ENCODE measurements at places on chromosomes 11 and 22. TPM values are rescaled to one million over a fixed set of nuclear protein-coding genes. Genes with fewer than 3 reads are reported as not detected.

- no peaks in the 10 kb centered on the region for H3K36me3 ChIP-seq
- no peaks in the 10 kb centered on the region for H3K4me1 ChIP-seq
- no peak overlapping the region for H3K27ac ChIP-seq
- no peak overlapping the region for H3K4me3 ChIP-seq
Measured at GRCh38 chr11:96123301-96123700, 199.4 kb upstream of the MTMR2 start.

- no peak overlapping the region for H3K4me3 ChIP-seq
- H3K4me1 ChIP-seq, result no peaks in the 10 kb centered on the region
- no peaks in the 10 kb centered on the region for H3K27me3 ChIP-seq
- H3K36me3 ChIP-seq, result no peaks in the 10 kb centered on the region
- H3K27ac ChIP-seq, result no peak overlapping the region
- no peak for DNase-seq
Measured at GRCh38 chr11:46253258-46254132, 24.0 kb upstream of the CREB3L1 start.

- DNase-seq, result no peak
- H3K27ac ChIP-seq, result no peak overlapping the region
- peaks cover 5% of the 10 kb centered on the region for H3K4me1 ChIP-seq
- no peak overlapping the region for H3K4me3 ChIP-seq
- no peaks in the 10 kb centered on the region for H3K36me3 ChIP-seq
Measured at GRCh38 chr11:13966013-13966412, 3.5 kb downstream of the SPON1 start.

DNA sequence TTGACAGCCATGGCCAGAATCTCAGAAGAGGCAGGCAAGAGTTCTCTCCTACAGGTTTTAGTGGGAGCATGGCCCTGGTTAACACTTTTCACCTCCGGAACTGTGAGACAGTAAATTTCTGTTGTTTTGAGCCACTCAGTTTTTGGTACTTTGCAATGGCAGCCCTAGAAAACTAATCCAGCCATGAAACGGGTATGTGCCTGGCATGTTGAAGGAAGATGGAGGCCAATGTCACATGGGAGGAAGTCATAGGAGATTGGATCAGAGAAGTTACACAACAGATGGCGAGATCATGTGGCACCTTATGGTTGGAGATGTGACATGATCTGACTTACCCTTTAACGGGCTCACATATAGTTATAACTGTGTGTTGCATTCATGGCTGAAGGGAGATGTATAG, 63.2 kb upstream of the EED start:
- no peak overlapping the region for H3K27ac ChIP-seq
- DNase-seq, result no peak

DNA sequence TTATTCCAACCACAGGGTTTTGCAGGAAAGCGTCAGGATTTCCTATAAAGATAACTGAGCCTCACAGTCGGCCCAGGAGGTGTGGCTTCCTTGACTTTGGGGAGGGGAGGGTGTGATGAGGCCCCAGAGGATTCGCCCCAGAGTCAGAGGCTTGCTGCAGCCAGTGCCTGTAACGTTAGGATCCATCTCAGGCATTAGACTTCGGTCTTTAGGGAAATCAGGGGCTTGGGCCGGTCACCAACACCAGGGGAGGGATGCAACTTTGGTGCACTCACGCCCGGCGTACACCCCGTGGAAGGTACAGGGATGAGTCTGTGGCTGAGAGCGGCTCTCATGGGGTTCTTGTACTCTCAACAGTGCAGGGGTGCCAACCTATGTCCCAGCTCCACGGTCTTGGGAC, 5.7 kb upstream of the ANO1 start:
- H3K27ac ChIP-seq, result no peak overlapping the region
- no peaks in the 10 kb centered on the region for H3K27me3 ChIP-seq
- no peaks in the 10 kb centered on the region for H3K4me1 ChIP-seq
- no peak overlapping the region for H3K4me3 ChIP-seq
- no peak for DNase-seq

DNA sequence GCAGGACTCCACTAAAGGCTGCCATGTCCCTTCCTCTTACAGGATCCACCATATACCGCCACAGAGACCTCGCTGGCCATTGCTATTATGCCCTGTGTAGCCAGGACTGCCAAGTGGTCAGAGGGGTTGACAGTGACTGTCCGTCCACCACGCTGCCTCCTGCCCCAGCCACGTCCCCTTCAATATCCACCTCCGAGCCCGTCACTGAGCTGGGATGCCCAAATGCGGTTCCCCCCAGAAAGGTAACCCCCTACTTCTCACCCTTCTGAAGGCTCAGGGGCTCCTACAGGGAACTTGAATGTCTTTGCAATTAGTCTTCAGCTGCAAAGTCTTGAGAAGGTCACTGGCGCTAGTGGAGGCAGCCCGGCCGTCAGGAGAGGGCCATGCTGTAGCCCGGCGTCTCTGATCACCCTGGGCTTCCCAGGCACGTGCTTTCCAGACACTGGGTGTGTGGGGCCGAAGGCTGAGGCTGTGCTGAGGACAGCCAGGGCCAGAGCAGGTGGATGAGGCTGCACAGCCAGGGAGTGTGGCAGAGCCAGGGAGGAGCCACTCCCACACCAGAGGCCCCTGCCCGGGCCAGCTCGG, 30.0 kb upstream of the MUC5B start:
- no peak overlapping the region for H3K4me3 ChIP-seq
- DNase-seq, result no peak
- no peaks in the 10 kb centered on the region for H3K36me3 ChIP-seq
- H3K27ac ChIP-seq, result no peak overlapping the region

DNA sequence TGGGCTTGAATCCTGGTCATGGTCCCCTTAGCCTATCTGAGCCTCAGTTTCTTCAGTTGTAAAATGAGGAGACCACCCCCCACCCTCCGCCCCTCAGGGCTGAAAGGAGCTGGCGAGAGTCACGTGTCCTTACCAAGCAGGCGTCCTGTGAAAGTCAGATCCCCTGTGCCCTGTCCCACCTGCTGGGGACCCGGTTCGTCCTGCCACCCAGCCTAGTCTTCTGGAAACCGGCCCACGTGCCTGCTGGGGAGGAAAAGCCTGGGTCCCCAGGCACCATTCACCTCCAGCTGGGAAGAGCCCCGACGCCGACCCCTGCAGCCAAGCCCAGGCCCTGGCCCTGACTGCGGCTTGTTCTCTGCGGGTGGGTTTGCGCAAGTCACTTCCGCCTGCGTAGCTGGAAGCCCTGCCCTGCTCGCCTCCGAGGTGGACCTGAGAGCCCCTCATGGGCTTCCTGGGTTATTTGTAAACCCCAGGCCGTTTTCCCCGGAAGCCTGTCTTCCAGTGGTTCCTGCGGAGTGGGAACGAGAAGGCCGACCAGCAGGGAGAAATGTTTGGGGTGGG, 679 bp upstream of the SSH3 start:
- H3K36me3 ChIP-seq, result no peaks in the 10 kb centered on the region
- H3K4me3 ChIP-seq, result peak overlapping the region; percentile 60
- peaks cover 20% of the 10 kb centered on the region for H3K4me1 ChIP-seq
- no peak for DNase-seq
- H3K27me3 ChIP-seq, result no peaks in the 10 kb centered on the region

DNA sequence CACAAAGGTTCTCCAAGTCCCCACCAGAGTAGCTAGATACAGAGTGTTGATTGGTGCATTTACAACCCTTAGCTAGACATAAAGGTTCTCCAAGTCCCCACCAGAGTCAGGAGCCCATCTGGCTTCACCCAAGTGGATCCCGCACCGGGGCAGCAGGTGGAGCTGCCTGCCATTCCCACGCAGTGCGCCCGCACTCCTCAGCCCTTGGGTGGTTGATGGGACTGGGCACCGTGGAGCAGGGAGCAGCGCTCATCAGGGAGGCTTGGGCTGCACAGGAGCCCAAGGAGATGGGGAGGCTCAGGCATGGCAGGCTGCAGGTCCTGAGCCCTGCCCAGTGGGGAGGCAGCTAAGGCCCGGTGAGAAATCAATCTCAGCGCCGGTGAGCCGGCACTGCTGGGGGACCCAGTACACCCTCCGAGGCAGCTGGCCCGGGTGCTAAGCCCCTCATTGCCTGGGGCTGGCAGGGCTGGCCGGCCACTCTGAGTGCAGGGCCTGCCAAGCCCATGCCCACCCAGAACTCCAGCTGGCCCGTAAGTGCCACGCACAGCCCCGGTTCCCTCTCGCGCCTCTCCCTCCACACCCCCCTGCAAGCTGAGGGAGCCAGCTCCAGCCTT, 404.1 kb downstream of the METTL15 start:
- H3K27ac ChIP-seq, result no peak overlapping the region
- no peak for DNase-seq
- H3K4me3 ChIP-seq, result no peak overlapping the region

- peak overlapping the region; percentile 79 for H3K27ac ChIP-seq
- H3K36me3 ChIP-seq, result no peaks in the 10 kb centered on the region
- DNase-seq, result no peak
- no peak overlapping the region for H3K4me3 ChIP-seq
- no peaks in the 10 kb centered on the region for H3K27me3 ChIP-seq
- H3K4me1 ChIP-seq, result peaks cover 68% of the 10 kb centered on the region
Measured at GRCh38 chr11:10653946-10654810, 39.4 kb downstream of the IRAG1 start.

Gene CREB3L1
- 8.1 TPM for total RNA-seq

Measured in testis (tissue), 5 donors.